Forelimb muscle (tissue), 1 donor: ENCODE measurements at places on chromosomes 5 and 9.

DNA sequence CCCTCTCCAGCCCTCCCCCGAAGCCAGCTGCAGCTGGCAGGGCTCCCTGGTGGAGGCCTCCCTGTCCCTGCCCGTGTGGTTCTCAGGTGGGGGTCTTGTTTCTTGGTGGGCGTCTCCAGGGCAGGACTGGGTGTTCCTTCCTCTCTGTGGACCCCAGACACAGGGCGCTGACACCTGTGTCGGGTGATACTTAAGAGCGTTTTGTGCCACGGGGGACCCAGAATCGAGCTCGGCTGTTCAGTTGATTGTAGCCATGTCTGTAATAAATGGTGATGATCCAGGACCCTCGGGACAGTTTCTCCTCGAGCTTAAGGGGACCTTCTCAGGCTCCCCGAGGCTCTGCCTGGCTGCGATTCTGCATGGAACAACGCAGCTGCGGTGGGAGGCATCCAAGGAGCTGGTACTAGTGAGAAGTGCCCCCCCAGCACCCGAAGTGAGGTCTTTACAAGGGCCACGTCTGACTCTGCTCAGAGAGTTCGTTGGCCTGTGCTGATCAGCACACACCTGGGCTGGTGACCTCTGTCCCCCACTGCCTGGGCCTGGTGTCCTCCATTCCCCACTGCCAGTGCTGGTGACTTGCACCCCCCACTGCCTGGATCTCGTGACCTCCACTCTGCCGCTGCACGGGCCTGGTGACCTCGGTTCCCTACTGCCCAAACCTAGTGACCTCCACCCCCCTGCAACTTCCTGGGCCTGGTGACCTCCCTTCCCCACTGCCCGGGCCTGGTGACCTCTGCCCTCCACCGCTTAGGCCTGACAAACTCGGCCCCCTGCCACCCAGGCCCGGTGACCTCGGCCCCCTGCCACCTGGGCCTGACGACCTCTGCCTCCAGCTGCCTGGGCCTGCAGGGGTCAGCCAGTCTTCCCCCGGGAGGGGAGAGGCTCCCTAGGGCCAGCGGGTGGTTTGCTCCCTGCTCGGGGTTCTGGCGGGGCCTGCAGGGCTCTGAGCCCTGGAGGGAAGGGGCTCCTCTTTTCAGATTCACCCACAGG, 36.0 kb downstream of the NDUFS6 start:
- DNase-seq: no peak

- no peak for DNase-seq
Observed at GRCh38 chr9:113568081-113568435, 104.5 kb downstream of the RGS3 start.

DNA sequence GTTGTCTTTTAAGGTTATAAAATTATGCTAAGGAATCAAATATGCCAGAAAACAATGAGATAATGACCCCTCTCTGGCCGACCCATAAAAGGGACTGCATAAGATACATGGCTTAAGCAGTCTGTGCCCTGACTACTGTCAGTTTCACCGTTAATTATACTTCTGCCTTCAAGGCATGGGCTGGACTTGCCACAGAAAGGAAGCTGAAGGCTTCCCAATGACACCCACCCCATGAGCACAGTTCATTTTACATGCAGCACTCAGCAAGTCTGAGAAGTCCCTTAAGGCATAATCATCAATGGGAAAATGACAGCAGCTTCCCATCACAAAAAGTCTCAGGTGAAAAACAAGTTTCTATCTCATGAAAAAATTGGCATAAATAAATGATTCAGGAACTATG, 175.6 kb downstream of the GLIS3 start:
- DNase-seq: no peak

DNA sequence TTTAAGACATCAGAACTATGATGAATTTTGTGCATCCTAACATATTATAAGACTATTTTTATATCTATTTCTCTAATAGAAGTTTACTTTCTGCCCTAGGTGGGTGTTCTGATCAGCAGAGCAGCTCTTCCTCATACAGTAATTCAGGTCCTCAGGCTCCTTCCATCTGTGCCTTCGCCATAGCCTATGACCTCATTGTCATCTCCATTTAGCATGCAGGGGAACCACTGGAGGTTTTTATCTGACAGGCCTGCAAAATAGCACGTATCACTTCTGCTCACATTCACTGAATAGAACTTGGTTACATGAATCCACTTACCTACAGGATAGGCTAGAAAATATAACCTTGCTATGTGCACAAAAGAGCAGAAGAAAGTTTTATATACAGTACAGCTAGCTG, 159.4 kb upstream of the CCNH start:
- no peak for DNase-seq

DNA sequence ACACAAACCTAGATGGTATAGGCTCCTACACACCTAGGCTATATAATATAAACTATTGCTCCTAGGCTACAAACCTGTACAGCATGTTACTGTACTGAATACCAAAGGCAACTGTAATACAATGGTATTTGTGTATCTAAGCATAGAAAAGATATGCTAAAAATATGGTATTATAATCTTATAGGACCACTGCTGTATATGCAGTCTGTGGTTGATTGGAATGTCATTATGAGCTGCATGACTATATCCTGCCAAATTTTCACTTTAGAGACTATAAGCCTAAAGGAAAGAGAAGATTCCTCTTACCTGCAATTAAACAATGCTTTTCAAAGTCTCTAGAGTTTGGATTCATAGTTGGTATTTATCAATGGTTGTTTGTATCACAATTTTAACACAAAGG, 24.7 kb upstream of the ACOT12 start:
- no peak for DNase-seq

DNA sequence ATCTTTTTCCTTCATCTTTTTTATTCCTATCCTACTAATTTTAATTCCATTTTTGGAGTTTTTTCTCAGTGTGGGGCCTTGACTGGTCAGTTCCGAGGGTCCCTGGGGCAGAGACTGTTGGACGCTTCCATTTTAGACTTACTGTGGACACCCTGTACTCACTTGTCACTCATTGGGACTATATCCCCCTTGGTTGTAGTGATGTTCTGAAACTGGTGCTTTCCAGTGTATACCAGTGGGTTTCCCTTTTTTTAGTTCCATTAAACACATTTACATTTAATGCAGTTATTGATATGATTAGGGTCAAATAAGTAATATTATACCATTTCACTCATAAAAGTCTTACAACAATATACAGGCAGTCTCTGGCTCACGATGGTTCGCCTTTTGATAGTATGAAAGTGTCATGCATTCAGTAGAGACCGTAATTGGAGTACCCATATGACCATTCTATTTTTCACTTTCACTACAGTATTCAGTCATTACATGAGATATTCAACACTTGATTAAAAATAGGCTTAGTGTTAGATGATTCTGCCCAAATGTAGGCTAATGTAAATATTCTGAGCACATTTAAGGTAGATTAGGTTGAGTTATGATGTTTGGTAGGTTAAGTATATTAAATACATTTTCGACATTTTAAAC, 46.0 kb downstream of the CNOT6 start:
- DNase-seq: no peak

DNA sequence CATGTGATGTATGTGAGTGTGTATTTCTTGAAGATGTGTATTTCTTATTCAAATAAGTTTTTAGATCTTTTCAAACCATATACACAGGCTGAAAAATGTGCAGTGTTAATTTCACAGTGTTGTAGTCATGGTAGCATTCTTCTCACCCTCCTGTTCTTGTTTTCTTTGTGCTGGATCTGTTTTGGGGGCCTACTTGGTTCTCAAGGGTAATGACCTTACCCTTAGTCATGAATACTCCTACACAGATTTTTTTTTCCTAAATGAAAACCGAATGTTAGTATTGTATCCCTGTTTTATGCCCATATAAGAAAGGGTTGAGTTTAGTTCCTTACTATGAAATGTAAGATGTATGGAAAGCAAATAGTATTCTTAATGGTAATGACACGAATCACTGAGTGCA, 88.0 kb downstream of the SLC44A1 start:
- no peak for DNase-seq

DNA sequence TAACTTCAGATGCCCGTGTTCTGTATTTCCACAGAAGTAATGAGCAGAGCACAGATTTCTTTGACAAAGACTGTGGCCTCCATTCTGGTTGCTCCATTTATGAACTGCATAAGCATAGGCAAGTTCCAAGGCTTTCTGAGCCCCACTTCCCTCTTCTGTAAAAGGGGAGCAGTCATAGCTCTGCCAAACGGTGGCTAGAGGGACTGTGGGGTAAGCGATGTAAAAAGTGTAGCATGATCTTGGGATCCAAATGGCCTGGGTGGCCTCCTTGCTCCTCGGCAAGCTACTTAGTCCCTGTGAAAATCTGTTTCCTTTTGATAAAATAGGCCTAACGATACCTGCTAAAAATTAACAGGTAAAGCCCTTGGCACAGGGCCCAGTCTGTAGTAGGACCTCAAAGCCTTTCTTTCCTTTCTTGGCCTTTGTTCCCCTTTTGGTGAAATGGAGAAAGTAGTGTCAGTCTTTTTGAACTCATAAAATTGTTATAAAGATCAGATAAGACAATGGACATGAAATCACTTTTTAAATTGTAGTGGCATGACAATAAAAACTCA, 646.6 kb downstream of the ACTL7B start:
- no peak for DNase-seq

GRCh38 chr9:37675661-37676060, 24.9 kb downstream of the FRMPD1 start:
- no peak for DNase-seq

GRCh38 chr9:74874220-74874619, 13.5 kb downstream of the TRPM6 start:
- DNase-seq: no peak

GRCh38 chr5:178182158-178182876, 4.9 kb downstream of the GMCL2 start:
- DNase-seq: no peak

DNA sequence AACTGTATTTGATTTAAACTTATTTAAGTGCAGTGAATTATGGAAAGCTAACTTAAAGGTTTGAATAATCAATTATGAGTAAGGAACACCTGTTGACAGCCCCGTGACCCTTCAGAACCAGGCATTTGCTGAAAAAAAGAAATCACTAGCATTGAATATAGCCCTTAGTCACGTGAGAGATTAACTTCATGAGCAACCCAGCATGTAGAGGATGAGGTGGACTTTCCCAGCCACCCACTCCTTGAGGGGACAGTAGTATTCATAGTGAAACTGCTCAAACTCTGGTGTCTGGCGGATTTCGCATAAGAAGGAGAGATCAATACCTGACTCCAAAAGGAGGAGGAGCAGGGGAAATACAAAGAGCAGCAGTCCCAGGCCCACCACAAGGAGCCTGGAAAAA, 184.8 kb upstream of the RASEF start:
- no peak for DNase-seq

GRCh38 chr5:74103131-74104023, 477.4 kb downstream of the ARHGEF28 start:
- DNase-seq: no peak

GRCh38 chr5:169566202-169566601, 17.4 kb upstream of the SPDL1 start:
- no peak for DNase-seq

DNA sequence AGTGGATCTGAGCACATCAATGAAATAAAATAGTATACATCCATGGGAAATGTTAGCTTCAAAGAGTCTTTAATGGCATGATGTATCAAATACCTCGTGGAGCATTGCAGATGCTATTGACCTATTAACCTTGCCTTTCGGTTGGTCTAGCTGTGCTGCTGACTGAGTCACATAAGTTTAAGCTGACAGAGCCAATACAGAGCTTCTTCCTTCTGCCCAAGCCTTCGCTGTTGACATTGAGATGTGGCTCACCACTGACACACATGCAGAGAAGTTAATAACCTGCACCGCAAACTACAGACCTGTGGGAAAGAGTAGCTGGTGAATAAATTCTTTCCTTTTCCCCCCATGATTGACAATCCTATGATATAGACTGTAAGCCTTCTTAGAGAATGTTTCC, 78.2 kb downstream of the LURAP1L start:
- DNase-seq: no peak

- no peak for DNase-seq
Observed at GRCh38 chr5:124825983-124826337, 79.5 kb upstream of the ZNF608 start.

DNA sequence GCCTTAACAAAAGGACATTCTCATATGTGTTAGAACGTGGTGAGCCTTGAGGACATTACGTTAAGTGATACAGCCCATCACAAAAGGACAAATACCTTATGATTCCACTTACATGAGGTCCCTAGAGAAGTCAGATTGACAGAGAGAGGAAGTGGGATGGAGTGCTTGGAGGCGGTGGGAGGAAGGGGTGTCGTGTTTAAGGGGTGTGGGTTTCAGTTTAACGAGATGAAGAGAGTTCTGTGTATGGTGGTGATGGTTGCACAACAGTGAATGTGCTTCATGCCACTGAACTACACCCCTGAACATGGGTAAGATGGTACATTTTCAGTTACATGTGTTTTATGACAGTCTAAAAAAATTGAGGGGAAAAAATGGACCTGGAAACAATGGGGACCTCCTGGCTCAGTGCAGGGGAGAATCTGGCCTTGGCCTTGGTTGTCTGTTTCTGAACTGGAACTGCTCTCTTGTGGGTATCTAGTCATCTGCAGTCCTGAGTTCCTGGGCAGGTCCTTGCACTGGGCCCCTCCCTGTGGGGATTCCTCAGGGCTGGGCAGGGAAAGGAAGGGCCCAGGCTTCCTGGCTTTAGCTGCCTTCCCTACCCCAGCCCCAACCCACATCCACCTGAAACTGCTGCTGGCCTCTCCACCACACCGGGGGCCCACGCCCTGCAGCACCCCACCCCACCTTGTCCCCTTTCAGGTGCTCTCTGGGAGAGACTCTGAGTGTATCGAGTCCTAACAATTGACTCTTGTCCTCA, 17.8 kb downstream of the LRRC8A start:
- no peak for DNase-seq

GRCh38 chr5:65895891-65896290, 30.5 kb upstream of the ERBIN start:
- DNase-seq: no peak

DNA sequence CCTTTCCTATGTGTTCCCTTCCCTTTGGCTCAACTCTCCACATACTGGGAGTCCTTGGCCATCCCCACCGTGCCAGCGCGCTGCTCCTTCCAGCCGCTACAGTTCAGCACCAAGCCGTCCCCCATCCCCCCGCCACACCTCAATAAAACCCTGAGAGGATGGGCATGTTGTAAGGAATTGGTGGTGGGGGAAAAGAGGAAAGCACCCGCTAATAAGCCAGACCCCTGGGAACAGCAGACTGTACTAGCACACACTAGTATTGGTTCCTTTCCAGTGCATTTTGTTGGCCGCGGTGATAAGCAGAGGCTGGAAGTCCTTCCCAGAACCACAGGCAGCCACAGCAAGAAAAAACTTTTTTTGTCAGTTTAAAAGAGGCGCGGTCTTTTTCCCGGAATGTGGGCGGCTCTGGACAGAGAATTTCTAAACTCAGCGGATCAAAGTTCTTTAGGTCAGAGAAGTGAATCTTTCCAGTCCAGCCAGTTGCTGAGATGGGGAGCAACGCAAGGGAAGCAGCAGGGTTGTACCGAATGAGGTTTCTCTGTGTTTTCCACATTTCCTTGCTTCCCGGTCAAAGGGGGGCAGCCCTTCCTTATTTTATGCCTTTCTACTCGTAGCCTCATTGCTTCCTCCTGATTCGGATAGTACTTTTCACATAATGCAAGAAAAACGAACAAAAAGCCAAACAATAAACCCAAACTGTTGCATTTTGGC, 2.1 kb downstream of the CHSY3 start:
- no peak for DNase-seq

GRCh38 chr5:73815631-73816030, 189.6 kb downstream of the ARHGEF28 start:
- DNase-seq: no peak
